ENCODE measurements at places on chromosomes 11 and 22.

DNA sequence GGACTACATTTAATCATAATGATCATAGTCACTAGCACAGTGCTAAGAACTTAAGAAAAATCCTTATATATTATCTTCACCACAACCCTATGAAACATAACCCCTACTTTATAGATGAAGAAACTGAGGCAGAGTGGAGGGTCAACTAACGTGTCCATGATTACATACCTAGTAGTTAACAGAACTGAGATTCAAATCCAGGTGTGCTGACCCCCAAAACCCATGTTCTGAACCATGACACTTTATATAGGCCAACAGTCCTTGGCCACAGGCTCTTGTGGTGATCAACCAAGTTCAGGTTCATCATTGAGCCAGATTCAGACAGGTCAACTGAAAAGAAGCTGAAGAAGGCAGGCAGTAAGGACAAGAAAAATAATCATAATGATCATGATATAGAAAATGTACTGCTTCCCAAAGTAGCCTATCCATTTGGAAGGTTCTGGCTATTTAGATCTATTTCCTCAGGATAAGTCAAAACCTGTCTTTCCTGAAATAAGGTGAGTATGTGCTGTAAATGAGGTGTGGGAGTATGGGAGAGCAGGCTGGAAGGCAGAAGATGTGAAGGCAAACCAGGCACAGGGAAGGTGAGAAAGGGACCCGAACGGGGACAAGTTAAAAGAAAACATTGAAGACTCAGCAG is 39.7 kb downstream of the MAPK1 start:
- no peak for DNase-seq

DNA sequence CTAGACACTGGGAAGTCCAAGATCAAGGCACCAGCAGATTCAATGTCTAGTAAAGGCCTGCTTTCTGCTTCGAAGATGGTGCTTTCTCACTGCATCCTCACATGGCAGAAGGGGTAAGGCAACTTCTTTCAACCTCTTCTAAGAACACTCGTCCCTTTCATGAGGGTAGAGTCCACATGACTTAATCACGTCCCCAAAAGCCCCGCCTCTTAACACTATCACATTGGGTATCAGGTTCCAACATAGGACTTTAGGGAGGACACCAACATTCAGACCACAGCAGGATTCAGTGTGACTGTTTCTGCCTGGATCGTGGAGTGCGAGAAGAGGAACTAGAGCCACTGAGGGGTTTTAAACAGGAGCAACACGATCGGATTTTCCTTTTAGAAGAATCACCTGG is 3.7 kb upstream of the TIRAP start:
- DNase-seq = no peak

DNA sequence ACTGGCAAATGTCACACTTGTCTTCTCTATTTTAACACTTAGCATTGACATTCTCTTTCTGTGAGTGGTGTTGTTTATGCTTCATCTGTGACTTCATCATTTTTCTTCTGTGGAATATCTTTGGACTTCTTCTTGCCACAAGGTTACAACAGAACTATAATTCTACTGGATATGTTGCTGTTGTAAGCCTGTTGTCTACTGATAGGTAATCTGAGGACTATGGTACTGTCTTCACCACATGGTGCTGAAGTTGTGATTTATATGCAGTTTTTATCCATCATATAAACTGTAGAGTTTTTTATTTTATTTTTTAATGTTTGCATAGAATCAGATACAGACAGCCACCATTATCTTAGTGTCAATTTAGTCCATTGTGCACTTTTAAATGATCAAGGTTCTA is 622.2 kb upstream of the CNTN5 start:
- DNase-seq = no peak

GRCh38 chr22:46044621-46045458 is 67.9 kb upstream of the WNT7B start:
- peak; percentile 82 for DNase-seq

DNA sequence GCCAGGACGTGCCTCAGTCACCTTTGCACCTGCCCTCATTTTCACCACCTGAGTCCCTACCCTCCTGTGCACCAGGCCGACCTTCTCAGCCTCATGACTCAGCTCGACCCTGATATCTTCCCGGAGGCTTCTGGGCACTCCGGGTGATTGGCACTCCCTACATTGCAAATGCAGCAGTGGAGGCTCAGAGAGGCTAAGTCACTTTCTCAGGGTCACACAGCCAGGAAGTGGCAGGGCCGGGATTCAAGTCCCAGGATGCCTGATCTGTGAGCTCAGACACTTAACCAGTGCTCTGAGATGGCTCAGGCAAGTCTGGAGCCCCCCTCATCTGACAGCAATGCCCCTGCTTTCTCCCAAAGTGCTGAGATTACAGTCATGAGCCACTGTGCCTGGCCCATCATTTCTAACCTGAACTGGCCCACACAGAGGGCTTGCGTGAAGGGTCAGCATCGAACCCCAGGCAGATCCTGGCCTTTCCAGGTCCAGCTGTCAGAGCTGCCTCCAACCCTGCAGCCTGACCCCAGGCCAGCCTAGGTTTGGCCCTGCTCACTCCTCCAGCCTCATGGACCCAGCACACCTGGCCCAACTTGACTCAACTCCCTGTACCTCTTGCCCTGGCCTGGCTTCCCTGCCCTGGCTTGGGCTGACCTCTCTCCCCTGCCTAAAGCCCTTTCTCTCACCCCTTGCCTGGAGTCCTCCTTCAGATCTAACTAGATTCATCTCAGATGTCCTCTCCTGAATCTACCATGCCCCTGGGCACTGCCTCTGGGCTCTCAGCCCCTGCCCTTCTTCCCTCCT is 40.7 kb upstream of the RTL6 start:
- no peak for DNase-seq

- DNase-seq = no peak
Measured at GRCh38 chr11:125371431-125371935, 124.6 kb downstream of the FEZ1 start.

GRCh38 chr11:1157645-1158591 is at the start of gene MUC5AC:
Gene MUC5AC (plus strand): TSS chr11:1157953. CDS start chr11:1158000, 47 bp downstream.
- DNase-seq = no peak

GRCh38 chr22:29539105-29539504 is 14.5 kb downstream of the THOC5 start:
- no peak for DNase-seq

DNA sequence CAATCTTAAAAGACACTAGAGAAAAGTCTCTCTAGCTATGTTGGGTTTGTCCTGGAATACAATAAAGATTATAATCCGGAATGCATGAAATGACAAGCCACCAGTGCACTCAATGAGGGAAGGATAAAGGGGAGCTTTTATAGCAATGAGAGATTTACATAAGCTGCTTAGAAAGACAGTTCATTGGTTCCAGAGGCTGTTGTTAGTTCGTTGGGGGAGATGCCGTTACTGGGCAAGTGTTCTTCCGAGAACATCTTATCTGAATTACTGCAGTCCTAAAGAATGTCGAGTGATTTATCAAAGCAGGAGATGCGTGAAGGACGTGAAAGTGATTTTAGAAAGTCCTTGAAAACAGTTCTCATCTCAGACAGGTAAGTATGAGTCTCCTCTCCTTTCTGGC is 33.6 kb downstream of the SYN3 start:
- no peak for DNase-seq

- peak; percentile 85 for DNase-seq
Measured at GRCh38 chr11:93330446-93330984, at the start of gene DEUP1. Gene DEUP1 (plus strand): TSS chr11:93330742. CDS start chr11:93332260, 1,518 bp downstream.

- no peak for DNase-seq
Measured at GRCh38 chr11:2187280-2187707, 15.7 kb upstream of the TH start.

- DNase-seq = no peak
Measured at GRCh38 chr22:39101226-39101625, 4.2 kb downstream of the APOBEC3H start.

- no peak for DNase-seq
Measured at GRCh38 chr11:12066056-12066798, 44.2 kb upstream of the MICAL2 start.

- no peak for DNase-seq
Measured at GRCh38 chr11:91796999-91797398, 427.6 kb upstream of the FAT3 start.

DNA sequence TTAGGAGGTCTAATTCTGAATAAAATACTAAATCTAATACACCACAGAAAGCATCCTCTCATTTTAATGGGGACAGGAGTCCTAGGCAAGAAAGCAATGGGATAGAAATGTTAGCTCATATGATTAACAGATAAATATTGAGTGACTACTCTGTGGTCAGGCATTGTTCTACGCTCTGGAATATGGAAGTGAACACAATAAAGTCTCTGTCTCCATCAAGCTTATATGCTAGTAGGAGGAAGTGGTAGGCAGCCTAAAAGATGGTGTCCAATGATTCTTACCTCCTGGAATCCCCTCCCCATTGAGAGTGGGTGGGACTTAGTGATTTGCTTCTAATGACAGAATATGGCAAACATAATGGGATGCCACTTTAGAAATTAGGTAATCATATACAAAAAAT is 160.3 kb upstream of the PDGFD start:
- DNase-seq = no peak

Data from right cardiac atrium (tissue), 5 donors.